A549 treated with Hydrocortisone at 1 μM for 4 hours (cell line): ENCODE measurements at places on chromosomes 4 and X. TPM values are rescaled to one million over a fixed set of nuclear protein-coding genes. Genes with fewer than 3 reads are reported as not detected.

The PF4V1 gene
- total RNA-seq = not detected in 5 replicates

The BTK gene
- total RNA-seq = 0.07 to 0.26 TPM (median 0.18 TPM) in 5 replicates

The OPN1MW3 gene
- total RNA-seq = not detected in 5 replicates

The SPANXB1 gene
- 1.5 to 3.4 TPM (median 2.0 TPM) in 5 replicates for total RNA-seq

The LAGE3 gene
- total RNA-seq = 36.3 to 74.0 TPM (median 65.8 TPM) in 5 replicates
